ENCODE measurements at places on chromosomes 6 and 20. TPM values are rescaled to one million over a fixed set of nuclear protein-coding genes. Genes with fewer than 3 reads are reported as not detected.

The SLC25A27 gene
- total RNA-seq, result not detected

The DEF6 gene
- total RNA-seq, result 0.05 TPM

The ZBTB46 gene
- total RNA-seq, result 3.8 TPM

The ASIP gene
- not detected for total RNA-seq

DNA sequence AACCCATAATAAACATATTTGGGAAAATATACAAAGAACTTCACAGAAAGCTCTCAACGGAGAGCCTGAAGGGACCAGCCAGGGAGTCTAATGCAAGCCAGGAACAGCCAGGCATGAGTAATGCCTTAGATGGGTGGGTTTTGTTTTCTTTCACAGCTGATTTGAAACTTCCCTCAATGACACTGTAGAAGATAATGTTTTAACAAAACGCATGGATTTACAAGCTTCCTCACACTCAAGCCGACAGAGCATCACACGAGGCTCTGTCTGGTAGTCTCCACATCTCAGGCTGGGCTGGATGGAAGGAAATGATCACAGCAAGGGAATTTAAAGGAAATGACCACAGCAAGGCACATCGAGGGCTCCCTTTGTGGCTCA lies 113.9 kb downstream of the GMPR start:
- H3K36me3 ChIP-seq, result no peaks in the 10 kb centered on the region
- H3K27ac ChIP-seq, result peak overlapping the region; percentile 31
- peaks cover 33% of the 10 kb centered on the region for H3K4me1 ChIP-seq
- H3K4me3 ChIP-seq, result no peak overlapping the region
- no peak for DNase-seq

GRCh38 chr6:140178520-140178919 lies 804.1 kb upstream of the CITED2 start:
- no peaks in the 10 kb centered on the region for H3K27me3 ChIP-seq
- H3K4me1 ChIP-seq, result peaks cover 16% of the 10 kb centered on the region
- DNase-seq, result no peak
- no peak overlapping the region for H3K27ac ChIP-seq

Measured in SJSA1 (cell line).